ENCODE measurements at places on chromosomes 12 and 14.

GRCh38 chr12:234019-234418 is 20.1 kb upstream of the SLC6A12 start:
- no peak for DNase-seq

- no peak for DNase-seq
These were observed 343.4 kb upstream of the USP15 start for GRCh38 chr12:61916831-61917230.

- DNase-seq, result no peak
These were observed 27.5 kb downstream of the GPRC5A start for GRCh38 chr12:12918781-12919389.

- DNase-seq, result no peak
These were observed 60.1 kb downstream of the TAOK3 start for GRCh38 chr12:118312578-118312977.

- no peak for DNase-seq
These were observed 72.0 kb downstream of the RIMBP2 start for GRCh38 chr12:130644146-130644545.

DNA sequence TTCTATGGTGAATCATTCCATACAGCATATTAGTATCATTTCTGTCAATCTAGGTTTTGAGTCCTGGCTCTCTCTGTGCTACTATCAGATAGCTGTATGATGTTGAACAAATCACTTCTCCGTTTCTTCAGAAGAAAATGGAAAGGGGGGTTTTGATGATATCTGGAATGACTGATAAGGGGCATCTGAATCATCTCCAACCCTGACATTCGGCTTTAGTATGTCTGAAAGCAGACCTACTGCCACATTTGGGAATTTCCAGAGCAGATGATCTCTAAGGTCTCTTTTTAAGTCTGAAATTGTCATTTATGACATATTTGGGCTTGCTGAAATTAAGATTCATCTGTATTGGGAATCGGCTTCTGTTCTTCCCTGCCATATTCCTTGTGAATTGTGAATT is 10.1 kb downstream of the MLF2 start:
- no peak for DNase-seq

- DNase-seq, result no peak
These were observed 49.2 kb upstream of the SGPP1 start for GRCh38 chr14:63777024-63777423.

All from activated naive CD4-positive, alpha-beta T cell treated with anti-CD3 and anti-CD28 coated beads, Interleukin-2, amount 50 U/mL, for 16 hours (primary cell).